ENCODE measurements at places on chromosomes 11 and 22.

DNA sequence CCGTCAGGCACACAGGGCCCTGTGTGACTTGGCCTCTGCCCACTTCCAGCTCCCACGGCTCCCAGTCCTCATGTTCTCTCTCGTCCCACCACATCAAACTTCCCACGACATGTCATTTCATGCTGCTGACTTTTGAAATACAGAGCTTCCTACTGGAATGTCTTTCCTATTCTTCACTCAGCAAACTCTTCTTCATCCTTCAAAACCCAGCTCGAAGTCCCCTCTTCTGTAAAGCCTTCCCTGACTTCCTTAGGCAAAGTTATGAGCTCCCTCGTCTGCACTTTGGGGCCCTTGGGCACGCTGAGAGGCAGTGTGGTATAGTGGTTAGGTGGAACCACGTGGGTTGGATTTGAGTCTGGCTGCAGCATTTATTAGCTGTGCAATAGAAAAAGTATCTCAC lies 37.8 kb upstream of the EIF3D start:
- no peak for DNase-seq

DNA sequence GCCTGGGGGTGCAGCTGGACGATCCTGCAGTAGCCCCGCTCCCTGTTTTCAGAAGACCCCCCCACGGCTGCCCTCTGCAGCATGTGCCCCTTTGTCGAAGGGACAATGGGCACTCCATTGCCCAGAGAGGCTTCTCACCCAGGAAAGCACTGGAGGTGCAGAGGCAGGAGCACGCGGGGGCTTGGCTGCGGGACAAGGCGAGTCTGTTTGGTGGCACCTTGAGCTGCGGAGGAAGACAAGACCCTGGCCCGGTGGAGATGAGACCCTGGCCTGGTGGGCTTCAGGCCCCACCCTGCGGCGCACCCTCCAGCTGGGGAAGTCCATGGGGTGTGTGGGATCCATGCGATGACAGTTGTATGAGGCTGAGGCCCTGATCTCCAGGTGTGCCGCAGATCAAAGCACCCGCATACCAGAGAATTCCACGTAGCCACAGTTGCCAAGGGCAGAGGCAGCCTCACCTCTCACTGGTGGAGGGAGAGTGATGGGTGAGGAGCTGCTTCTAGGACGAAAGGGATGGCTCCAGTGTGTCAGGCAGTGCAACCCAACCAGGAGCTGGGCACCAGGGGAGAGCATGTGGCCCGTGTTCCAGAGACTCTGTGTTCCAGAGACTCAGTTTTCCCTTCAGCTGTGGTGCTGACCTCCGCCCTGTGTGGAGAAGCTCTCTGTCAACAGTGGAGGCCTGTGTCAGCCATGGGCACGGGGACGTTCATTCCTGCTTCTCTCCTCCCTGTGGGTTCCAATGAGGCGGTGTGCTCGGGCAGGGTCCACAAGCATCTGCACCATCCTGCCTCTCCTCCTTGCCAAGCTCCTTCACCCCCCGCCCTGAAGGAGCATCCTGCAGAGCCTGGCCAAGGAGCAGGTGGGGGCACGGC lies 10.0 kb downstream of the TBX1 start:
- no peak for DNase-seq

GRCh38 chr22:47808886-47809620 lies 1046.6 kb downstream of the TBC1D22A start:
- DNase-seq: no peak

- DNase-seq: no peak
Observed at GRCh38 chr11:79159657-79160450, 281.0 kb downstream of the TENM4 start.

DNA sequence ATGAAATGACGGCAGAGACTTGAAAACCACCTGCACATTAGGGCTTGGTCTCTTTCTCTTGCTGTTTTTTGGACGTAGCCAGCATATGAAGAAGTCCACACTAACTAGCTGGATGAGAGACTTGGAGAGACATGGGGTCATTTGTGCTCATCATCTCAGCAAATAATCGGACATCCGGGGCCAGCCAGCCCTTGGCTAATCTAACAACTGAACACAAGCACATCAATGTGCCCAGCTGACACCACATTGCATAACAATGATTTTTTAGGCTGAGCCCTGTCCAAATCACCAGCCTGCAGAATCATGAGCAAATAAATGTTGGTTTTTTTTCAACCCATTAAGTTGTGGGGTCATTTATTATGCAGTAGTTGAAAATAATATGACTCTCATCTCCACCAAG lies 460.3 kb upstream of the LARGE1 start:
- no peak for DNase-seq

DNA sequence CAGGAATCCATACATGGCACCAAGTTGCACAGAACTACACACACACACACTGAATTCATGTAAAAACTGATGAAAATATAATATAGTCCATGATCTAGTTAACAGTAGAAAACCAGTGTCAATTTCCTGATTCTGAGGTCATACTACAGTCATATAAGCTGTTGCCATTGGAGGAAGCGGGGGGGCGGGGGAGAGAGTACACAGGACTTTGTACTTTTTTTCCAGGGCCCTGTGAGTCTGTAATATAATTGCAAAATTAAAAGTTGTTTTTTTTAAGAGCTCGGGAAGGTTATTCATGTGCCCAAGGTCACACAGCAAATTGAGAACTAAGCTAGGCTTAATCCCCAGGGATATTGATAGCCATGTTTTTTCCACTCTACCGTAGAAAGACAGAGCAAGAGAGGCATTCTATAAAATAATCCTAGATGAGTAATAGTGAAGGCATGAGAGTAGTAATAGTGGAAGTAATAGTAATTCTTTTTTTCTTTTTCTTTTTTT lies 312.3 kb downstream of the MN1 start:
- no peak for DNase-seq

- DNase-seq: no peak
Observed at GRCh38 chr11:93340223-93340622, 9.7 kb downstream of the DEUP1 start.

GRCh38 chr22:25540908-25541660 lies 23.4 kb upstream of the GRK3 start:
- no peak for DNase-seq

- DNase-seq: no peak
Observed at GRCh38 chr11:66685276-66686099, 7.8 kb upstream of the RBM4B start.

DNA sequence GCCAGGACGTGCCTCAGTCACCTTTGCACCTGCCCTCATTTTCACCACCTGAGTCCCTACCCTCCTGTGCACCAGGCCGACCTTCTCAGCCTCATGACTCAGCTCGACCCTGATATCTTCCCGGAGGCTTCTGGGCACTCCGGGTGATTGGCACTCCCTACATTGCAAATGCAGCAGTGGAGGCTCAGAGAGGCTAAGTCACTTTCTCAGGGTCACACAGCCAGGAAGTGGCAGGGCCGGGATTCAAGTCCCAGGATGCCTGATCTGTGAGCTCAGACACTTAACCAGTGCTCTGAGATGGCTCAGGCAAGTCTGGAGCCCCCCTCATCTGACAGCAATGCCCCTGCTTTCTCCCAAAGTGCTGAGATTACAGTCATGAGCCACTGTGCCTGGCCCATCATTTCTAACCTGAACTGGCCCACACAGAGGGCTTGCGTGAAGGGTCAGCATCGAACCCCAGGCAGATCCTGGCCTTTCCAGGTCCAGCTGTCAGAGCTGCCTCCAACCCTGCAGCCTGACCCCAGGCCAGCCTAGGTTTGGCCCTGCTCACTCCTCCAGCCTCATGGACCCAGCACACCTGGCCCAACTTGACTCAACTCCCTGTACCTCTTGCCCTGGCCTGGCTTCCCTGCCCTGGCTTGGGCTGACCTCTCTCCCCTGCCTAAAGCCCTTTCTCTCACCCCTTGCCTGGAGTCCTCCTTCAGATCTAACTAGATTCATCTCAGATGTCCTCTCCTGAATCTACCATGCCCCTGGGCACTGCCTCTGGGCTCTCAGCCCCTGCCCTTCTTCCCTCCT lies 40.7 kb upstream of the RTL6 start:
- DNase-seq: no peak

- DNase-seq: no peak
Observed at GRCh38 chr22:19783586-19784383, 23.2 kb downstream of the TBX1 start.

All from head of caudate nucleus (tissue), 42 donors.